NCI-H82 (cell line): ENCODE measurements at places on chromosomes 2 and 18.

GRCh38 chr2:227163998-227164762 is at the start of the genes COL4A3 and COL4A4:
TSS of gene COL4A3 (plus strand) at chr2:227164624. CDS start at chr2:227164727, 103 bp downstream.
TSS of gene COL4A4 (minus strand) at chr2:227164205. CDS start at chr2:227147483, 16,722 bp downstream.
- DNase-seq, result peak; percentile 51

DNA sequence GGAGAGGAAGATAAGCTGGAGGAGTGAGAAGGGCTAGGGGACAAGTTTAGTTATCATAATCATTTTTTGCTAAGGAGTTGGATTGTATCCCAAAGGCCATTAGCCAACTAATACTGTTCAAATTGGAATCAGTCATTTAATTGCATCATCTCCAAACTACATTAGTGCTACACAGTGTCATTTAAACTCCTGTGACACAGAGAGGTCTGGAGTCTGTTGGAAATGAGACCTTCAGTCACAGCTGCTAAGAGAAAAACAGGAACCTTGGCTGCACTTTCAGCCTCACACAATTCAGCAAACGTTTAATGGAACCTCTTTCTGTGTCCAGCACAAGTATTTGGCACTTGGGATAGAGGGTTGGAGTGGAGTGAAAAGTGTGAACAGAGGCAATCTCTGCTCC is 175.5 kb upstream of the MGAT5 start:
- no peak for DNase-seq

GRCh38 chr2:178884440-178884839 is 77.2 kb upstream of the TTN start:
- DNase-seq, result no peak

GRCh38 chr2:47312491-47312850 is 90.5 kb upstream of the MSH2 start:
- no peak for DNase-seq

DNA sequence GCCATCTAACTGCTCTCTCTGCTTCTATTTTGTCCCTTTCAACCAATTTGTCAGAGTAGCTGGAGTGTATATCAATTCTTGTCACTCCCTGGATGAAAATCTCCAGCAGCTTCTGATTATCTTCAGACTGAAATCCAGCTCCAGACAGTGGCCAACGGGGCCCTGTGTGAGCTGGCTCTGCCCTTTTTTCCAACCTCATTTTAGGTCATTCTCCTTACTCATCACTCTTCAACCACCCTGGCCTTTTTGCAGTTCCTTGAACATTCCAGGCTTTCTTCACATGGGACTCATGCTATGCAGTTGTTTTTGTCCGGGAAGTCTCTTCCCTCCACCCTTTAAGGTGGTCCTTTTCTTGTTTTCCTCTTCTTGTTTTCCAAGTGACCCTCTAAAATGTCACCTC is 15.4 kb upstream of the FAP start:
- DNase-seq, result no peak

DNA sequence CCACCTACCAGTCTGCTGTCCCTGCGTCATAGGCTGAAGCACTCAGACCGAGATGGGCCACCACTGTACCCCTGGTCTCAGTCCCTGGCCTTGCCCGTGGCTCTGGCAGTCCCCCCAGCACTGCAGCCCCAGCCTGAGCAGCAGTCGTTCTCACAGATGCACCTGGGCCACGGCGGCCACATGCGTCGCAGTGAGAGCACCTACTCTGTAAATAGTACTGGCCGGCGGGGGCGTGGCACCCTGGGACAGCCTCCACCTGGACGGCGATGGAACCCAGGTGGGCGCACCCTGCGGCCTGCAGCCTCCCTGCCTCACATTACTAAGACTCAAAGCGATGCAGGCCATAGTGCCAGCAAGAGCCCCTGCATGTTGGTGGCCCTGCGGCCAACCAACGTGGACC is 198.8 kb downstream of the NAPG start:
- DNase-seq, result no peak

DNA sequence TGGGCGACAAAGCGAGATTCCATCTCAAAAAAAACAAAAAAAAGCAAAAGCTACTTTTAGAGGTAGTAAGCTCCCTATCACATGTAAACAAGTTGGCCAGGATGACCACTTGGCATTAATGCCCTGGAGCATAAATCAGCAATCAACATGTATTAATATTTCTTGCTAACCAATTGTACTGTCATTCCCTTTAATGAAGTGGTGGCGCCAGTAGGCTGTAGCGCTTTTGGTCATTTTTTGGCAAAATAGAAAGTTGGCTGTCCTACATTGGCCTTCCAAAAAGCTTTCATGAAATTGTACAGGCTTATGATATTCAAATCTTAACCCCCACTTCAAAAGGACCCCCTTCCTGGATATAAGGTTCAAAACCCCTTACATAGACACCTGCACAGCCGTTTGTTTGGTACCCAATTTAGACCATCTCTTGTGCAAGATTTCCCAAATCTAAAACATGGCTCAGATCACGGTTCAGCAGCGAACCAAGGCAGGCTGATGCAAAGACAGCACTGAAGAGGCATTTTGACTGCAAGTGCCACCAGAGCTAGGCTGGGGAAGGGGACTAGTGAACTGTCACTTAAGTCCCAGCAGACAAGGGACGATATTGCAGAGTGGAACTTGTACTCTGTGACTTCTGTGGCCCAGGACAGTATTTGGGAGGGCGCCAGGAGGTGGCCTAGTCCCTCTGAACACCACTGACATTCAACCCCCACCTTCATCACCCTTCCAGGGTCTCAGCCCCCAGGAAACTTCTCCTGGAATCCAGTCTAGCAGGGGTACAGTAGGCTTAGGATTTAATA is 31.9 kb downstream of the SMAD7 start:
- no peak for DNase-seq

DNA sequence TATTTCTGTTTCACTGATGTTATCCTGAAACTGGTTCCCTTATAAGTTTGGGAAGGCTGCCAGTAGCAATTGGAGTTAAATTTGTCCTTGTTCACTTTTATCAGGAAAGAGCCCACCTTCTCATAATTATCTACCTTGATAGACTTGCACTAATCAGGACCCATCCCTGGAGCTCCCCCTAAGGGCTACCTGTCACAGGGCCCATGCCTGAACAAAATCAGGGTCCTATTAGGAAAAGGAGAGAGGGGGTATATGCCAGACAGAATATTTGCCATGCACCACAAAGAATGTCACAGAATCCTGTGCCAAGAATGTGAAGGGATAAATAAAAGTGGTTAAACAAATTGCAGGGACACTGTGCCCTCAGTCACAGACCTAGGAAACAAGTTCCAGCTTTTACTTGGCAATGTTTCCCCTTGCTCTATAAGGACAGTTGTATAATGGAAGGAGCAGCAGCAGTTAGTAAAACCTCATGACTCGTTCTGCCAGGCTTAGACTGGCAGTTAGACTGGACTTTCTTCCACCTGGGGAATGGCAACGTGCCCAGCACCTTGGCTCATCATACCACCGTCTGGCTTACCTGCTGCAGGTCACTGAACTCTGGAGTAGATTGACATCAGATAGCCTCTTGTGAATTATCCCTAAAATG is 32.3 kb upstream of the VWC2L start:
- DNase-seq, result no peak

DNA sequence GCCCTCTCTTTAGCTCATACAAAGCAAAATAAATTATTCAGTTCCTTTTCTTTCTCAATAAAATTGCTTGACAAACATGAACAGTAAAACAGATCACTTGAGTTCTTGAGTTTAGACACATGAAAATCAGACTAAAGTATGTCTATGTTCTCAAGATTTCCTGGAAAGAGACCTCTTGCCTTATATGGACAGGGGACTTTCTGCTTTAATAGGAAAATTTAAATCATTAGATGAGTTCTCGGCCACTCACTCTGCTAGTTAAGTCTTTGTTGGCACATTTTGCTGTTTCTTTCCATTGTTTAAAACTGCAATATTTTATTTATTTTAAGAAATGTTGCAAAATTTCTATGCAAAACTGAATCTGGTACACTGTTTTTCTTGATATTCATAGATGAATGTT is 207.8 kb downstream of the RND3 start:
- no peak for DNase-seq

GRCh38 chr2:237198164-237198855 is 112.6 kb downstream of the COPS8 start:
- DNase-seq, result no peak

- DNase-seq, result no peak
Observed at GRCh38 chr18:13377496-13377895, 158.9 kb downstream of the LDLRAD4 start.

GRCh38 chr2:238967031-238967977 is 119.4 kb downstream of the TWIST2 start:
- DNase-seq, result no peak

DNA sequence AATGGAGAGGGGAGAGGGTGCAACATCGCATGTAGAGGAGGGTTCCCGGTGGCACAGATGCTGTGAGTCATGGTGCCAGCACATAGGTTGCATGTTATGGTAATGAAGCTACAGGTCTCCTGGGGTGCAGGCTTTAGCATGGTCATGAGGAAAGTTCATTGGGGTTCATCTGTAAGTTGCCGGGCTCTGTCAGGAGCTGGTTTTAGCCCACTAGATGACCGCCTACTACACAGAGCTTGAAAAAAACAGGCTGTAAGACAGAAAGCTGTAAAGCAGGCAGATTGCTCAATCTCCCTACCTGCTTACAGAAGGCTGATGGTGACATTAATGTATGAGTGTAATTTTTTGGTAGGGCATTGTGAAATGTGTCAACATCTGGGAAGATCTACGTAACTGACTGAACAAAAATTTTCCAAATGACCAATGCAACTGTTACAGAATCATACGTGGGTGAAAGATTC is 23.9 kb downstream of the DYSF start:
- DNase-seq, result no peak

DNA sequence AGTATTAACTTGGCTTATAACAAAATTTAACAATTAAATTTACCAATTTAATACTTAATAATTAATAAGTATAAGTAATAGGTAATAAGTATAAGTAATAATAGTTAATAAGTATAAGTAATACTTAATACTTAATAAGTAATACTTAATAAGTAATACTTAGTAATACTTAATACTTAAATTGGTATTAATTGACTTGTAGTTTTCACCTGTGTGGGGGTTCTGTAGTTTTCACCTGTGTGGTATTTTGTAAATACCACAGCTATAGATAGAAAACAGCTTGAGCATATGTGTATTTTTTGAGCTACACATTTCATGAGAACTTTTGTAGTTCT is 55.4 kb downstream of the MAPRE2 start:
- DNase-seq, result no peak

DNA sequence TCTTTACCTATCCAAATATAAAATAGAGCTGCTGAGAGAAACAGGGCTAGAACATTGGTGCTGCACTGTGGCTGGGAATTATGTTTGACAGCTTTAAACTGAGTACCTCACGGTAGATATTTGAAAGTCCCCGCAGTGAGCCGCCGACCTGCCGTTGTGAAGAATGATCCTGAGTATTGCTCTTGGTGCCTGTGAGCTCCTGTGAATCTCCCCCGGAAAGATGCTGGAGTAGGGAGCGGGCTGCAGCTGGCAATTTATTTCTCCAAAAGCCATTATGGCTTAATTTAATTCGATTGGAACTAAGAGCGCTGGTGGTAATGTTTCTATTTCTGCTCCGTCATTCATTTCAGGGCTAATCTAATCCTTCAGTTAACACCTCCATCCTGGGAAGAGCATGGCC is 129.4 kb upstream of the TPO start:
- DNase-seq, result peak; percentile 46

GRCh38 chr2:98830571-98831145 is 99.7 kb upstream of the MGAT4A start:
- no peak for DNase-seq

GRCh38 chr2:232573771-232574435 is 23.4 kb downstream of the EIF4E2 start:
- no peak for DNase-seq

DNA sequence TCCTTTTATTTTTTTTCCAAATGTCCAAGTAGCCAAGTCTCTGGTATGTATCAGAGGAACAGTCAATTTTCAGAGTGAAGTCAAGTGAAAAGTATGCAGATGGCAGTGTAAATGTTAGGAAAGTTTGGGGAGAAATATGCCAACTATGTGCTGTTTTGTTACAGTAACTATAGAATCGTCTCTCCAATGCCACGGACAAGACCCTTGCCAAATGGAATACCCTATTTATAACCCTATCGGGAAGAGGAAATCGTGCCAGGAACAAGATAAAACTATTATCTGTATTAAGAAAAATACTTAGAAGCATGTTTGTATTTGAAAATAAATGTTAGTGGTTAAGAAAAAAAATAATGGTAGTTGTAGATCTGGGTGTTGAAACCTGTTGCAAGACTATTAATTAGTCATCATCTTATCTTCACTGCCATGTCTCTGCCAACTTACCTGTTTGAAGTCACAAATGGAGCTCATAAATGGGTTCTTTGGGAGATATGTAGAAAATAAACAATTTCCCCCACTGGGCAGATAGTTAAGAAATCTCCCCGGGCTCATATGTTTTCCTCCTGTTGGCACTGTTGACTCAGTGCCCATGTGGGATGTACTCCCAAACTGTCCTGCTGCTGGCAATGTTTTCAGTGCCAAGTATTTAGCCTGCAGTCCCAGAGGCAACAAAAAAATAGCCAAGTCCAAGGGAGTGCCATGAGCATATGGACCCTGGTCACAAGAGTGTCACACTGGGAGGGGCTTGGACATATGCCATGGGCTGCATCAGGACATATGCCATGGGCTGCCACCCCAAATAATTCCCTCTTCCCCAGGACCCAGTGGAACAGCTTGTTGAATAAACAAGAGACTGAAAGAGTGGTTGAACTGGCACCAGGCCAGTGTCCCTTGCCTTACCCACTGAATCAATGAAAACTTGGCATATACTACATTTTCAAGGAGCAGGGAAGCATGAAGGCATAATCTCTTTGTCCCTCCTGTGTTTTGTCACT is 366.9 kb downstream of the OSR1 start:
- peak; percentile 72 for DNase-seq

DNA sequence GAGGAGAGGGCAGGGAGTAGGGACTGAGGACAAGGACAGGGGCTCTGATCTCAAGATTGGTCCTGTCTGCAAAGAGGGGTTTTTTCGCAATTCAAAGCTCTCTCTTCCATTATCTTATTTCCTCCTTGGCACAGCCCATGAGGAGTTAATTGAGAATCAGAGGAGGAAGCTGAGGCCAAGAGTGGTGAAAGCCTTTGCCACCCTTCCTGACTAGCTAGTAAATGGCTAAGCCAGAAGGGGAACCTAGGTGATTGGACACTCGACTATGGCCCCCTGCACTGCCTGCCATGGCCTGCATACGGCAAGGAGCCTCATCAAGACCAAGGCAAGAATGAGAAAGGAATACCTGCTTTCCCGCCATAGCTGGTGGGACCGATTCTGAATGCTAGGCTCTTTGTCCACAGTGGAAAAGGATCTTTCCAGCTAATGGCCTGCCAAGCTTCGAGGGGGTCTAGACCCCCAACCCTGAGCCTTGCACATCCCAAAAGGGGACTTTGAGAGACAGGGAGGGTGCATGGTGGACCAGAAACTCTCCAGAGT is 237.9 kb downstream of the HAUS1 start:
- no peak for DNase-seq

GRCh38 chr2:241081643-241082340 is 20.3 kb downstream of the MTERF4 start:
- DNase-seq, result no peak

- DNase-seq, result no peak
Observed at GRCh38 chr2:4973354-4973753, 718.8 kb upstream of the SOX11 start.
